Stimulated activated CD4-positive, alpha-beta T cell treated with anti-CD3 and anti-CD28 coated beads, Interleukin-1b, Interleukin-23, amount 100 ng/mL, for 1 hour (primary cell): ENCODE measurements at places on chromosomes 6 and 20.

DNA sequence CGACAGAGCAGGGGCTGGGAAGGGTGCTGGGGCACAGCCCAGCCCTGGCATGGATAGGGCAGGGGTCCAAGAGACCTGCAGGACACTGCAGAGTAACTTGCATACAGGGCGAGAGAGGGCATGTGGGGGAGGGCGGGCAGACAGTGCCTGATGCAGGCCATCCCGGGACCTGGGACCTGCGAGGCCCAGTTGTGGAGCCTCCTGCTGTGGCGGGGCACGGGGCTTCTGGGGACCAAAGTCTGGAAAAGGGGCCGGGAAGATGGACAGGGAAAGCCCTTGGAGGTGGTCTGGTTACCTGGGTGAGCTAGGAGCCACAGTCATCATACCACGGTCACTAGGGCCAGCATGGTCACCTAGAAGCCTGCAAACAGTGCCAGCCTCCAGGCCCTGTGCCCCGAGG is 412 bp upstream of the TUBB1 start:
- no peak for DNase-seq

- DNase-seq, result peak; percentile 38
Observed at GRCh38 chr6:134240665-134241431, 77.1 kb downstream of the SGK1 start.

GRCh38 chr6:3444276-3445088 is 12.4 kb downstream of the SLC22A23 start:
- DNase-seq, result no peak

- no peak for DNase-seq
Observed at GRCh38 chr6:135871296-135871695, 19.8 kb downstream of the PDE7B start.

DNA sequence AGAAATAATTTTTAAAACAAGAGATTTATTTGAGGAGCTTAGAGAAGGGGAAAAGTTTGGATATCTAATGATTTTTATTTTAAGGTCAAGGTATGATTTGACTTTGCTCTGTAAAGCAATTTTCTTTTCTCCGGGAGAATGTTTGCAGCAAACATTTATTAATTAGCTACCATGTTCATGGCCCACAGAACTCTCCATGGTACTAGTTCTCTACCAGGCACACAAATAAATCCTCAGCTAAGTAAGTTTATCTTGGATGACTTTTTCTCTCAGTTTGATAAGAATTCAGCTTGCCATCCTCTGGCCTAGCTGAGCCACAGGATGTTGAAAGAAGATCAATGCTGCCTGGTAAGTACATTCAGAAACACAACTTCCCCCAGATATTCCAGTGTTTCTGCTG is 94.3 kb downstream of the PHACTR3 start:
- no peak for DNase-seq

GRCh38 chr6:90285042-90285481 is 11.6 kb downstream of the BACH2 start:
- no peak for DNase-seq

- no peak for DNase-seq
Observed at GRCh38 chr6:125924697-125925358, 31.7 kb upstream of the HINT3 start.

DNA sequence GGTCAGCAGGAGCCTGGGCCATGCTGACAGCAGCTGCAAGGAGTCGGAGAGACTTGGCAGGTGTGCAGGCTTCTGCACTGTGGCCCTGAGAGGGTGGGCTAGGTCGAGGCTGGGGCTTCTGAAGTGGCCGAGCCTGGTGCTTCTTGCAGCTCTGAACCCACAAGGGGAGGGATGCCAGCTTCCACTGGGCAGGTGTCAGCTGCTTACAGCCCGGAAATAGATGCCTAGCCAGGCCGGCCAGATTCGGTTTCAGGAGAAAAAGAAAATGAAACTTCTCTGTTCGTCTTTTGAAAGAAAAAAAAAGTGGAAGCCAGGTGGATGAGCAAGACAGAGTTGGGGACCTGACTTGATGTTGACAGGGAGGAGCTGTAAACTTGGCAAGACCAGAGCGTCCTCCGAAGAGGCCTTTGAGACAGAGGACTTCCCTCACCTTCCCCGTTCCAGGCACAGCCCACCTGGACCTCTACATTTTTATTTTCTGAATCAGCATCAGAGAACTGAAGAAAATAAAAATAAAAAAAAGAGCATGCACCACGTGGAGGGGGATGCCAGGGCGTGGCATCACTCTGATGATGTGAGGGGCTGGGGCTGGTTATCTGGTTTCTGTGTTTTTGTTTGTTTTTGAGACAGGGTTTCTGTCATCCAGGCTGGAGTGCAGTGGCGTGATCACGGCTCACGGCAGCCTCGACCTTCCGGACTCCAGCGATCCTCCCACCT is at the start of gene ZBP1:
Gene ZBP1, minus strand, starts transcription at position 153 of the 717 bp plus-strand sequence. Its CDS starts 131 bp downstream, at position 22.
- DNase-seq, result no peak

DNA sequence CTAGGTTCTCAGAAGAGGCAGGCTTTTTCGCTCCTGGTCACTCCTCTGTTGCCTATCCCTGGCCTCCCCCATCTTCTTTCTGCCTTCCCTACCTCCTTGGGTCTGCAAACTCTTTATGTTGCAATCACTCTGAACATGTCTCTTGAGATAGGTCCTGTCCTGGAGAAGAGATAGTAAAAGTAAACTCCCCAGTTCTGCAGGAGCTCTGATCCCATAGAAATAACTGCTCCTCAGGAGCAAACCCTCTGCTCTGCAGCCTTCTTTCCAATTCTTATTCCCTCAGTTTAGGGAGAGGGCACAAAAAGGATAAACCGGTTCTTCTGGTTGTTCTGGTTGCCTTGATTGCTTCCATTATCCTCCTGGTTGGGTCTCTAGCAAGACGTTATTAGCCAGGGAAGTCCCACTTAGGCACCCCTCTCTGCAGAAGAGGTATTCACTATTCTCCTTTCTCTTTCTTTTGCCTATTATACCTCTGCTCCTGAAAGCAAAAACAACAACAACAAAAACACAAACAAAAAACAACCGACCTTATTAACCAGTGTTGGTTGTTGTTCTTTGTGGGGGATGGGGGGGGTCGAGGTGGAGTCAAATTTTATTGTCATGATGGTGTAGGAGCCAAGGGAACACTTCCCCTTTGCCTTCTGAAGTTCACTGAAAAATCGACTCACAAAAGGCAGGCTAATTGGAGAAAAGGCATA is 973 bp downstream of the TRIM38 start:
- no peak for DNase-seq

DNA sequence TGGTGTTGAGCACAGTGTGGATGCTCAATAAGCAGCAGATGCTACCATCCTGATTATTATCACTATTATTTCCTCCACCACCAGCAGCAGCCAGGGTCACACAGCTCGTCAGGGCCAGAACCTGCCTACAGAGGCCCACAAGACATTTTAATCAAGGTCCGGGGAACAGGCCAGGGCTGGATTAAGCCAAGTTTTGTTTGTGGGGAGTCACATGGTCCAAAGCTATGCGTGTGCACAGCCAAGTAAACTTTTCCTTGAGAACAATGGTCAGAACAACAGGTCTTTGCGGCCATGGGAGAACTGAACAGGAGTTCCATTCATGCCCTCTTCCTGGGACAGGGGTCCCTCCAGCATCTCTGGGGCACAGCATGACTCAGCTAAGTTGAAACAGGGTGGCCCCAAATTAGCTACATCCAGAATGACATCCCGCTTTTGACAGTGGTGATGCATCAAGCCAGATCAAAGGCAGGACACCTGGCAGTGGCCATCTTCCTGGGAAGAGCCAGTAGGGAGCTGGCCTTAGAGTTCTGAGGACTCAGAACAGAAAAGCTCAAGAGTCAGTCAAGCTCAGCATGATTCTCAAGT is 11.7 kb downstream of the SNTA1 start:
- no peak for DNase-seq

GRCh38 chr6:53854843-53855567 is 60.2 kb downstream of the LRRC1 start:
- DNase-seq, result no peak

DNA sequence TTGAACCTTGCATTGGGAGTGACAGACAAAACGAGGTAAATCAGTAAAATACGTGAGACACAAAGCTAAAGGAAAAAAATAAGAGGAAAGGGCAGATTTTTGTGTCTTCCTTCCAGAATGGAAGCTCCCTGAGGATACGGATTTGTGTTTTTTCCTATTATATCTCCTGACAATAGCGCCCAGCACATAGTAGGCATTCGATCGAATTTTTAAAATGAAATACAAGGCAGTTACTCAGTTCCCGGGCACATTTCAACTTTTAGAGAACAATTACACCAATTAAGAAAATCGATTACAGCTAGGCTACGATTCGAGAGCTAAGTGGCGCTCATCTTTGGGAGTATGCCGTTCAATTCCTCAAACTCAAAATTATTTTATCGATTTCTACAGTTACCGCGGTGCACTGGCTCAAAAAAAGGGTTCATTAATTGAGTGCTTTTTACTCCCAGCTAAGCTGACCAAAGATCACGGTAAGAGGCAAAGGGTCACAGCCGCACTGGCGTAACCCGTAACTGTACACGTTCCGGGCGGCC is 443 bp downstream of the RMND1 start:
- no peak for DNase-seq

GRCh38 chr6:52632011-52632410 is 38.9 kb upstream of the TMEM14A start:
- no peak for DNase-seq

DNA sequence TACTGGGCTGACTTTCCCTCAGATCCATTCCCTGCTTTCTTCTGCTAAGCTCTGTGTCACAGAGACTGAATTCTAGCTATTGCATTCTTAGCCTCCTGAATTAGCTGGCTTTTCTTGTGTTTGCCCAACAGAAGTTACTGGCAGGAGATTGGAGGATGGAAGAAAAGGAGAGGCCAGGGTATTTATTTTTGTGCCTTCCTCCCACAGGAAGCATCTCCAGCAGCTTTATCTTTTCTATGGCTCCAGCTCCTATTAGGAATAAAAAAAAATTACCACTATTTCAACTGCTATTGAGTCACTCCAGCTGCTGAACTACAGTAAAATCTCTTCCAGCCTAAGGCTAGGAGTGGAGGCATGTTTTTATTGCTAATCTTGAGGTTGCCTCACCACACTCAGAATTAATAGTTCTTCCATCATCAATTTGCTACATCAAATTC is 492.4 kb downstream of the RFPL4B start:
- no peak for DNase-seq

GRCh38 chr20:45510242-45510862 is 5.1 kb downstream of the SPINT3 start:
- DNase-seq, result no peak

GRCh38 chr20:20461551-20461950 is 93.6 kb downstream of the INSM1 start:
- DNase-seq, result no peak

GRCh38 chr6:33745548-33745947 is 1.2 kb downstream of the IP6K3 start:
- no peak for DNase-seq

DNA sequence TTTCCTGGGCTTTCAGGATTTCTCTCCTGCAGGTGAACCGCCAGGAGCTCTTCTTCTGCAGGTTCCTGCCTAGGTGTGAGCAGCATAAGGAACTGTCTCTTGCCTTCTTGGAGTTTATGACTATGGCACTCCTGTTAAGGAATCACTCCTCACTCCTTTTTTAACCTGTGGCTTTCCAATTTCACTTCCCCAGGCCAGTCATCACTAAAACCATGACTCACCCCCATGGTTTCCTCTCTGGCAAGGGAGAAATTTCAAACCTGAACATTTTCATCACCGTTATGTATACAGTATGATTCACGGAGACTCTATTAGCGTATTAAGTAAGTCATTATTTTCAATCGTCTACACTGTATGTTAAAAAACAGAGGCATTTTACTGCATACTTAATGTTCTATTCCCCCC is 78.2 kb upstream of the ARID1B start:
- no peak for DNase-seq

DNA sequence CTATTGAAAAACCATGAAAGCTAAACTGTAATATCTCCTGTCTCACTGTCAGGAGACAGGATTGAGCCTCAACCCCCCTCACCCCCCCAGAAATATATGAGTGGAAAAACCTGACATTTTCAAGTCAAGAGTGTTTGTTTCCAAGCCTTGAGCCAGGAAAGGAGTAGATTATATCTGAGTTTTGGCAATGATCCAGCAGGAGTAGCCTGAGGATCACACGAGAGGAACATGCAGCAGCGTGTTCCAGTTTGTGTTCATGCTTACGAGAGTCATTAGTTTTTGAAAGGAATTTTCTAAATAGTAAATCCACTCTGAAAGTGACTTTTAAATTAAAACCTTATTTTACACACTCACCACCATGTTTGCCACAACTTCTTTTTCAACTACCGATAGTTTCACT is 15.8 kb downstream of the IL22RA2 start:
- no peak for DNase-seq

GRCh38 chr6:44531442-44532015 is 144.0 kb downstream of the CDC5L start:
- no peak for DNase-seq

DNA sequence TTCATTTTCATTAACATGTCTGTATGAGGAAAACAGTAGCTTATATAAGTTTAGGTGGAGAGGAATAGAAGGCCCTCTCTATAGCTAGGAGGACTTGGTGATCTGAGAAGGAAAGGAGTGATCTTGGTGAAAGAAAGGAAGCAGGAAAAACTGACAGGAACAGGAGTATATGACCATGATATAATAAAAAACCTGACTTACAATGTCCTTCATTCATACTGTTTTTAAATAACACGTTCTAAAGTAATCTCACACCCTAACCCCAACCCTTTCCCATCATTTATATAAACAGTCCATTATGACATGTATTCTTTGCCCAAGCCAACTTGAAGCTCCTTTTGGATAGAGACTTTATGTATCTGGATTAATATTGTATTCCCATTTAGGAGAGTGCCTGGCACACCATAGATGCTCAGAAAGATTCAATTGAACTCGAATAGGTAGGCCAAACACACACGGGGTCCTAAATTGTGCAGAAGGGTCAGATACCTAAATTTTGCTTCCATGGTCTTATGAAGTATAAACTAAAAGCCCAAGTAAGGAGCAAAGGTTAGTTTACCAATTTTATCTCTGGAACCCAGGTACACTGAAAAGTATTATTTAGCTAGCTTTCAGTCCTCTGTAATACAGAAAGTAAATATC is 75.9 kb downstream of the OR2B2 start:
- no peak for DNase-seq

GRCh38 chr20:63652192-63652980 is 838 bp downstream of the STMN3 start:
- no peak for DNase-seq
